ENCODE measurements at places on chromosomes 4 and X.
A peak's percentile ranks its signal among the peaks of the same experiment; 100 is the strongest.

- no peak for DNase-seq
Observed at GRCh38 chr4:164229255-164229654, 524.7 kb upstream of the SMIM31 start.

DNA sequence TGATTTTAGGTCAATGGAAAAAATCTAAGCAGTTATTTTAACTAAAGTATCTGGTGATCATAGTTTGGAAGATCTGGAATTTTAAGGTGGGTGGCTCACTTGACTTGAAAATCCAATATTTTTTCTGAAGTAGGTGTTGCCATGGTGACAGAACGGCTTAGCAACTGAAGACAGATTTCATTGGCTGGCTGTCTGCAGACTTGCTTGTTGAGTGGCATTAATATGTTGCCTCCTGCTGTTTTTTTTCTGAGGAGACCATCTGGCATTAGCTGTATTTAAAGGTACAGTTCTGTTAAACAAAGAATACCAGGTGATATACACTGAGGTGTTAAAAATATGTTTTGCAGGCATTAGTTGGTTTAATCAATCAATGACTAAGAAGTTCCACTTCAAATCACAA lies 19.8 kb downstream of the CPE start:
- no peak for DNase-seq

GRCh38 chr4:147388018-147388417 lies 92.9 kb upstream of the EDNRA start:
- DNase-seq: no peak

DNA sequence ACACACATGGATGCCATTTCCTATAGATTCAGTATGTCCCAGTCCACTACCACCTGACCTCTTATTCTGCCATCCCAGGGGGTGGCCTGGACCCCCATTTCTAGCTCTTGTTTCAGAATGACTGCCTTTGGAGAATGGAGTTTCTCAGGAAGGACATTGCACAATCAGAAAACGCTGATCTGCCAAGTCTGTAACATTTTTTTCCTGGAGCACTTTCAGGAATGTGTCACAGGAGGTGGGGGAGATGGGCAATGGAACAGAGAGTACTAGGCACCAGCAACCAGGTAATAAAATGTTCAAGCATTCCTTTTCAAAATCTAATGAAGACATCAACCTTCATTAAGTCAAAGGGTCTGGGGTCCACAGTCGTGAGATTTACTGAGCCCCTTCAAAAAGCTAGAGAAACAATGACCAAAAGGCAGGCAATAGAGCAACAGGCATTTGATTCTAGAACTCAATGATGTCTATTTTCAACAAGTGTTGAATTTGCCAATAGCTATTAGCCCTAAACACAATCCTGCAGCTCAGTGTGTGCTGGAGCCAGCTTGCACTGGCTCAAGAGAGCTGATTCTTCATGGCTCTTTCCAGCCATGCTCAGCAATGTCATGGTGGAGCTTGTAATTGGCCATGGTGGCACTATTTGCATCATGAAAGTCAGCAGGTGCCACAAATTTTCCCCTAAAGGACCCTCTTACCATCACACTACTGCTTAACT lies 87.1 kb downstream of the KDR start:
- no peak for DNase-seq

DNA sequence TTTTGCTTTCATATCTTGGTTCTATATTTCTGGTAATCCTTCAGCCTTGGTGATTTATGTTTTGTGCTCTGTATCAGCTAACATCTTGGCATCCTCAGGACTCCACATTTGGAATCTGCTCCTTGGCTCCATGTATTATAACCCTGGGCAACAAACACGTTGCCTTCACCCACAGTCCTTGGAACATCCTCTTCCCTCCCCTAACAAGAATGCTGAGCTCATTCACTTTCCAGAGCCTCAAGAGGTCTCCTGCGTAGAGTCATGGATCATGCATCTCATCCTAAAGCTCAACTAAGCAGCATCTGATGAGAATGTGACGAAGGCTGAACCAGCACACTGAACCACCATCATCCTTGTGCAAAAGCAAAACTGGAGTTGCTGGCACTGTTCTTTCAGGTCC lies 60.5 kb upstream of the C1GALT1C1 start:
- DNase-seq: no peak

DNA sequence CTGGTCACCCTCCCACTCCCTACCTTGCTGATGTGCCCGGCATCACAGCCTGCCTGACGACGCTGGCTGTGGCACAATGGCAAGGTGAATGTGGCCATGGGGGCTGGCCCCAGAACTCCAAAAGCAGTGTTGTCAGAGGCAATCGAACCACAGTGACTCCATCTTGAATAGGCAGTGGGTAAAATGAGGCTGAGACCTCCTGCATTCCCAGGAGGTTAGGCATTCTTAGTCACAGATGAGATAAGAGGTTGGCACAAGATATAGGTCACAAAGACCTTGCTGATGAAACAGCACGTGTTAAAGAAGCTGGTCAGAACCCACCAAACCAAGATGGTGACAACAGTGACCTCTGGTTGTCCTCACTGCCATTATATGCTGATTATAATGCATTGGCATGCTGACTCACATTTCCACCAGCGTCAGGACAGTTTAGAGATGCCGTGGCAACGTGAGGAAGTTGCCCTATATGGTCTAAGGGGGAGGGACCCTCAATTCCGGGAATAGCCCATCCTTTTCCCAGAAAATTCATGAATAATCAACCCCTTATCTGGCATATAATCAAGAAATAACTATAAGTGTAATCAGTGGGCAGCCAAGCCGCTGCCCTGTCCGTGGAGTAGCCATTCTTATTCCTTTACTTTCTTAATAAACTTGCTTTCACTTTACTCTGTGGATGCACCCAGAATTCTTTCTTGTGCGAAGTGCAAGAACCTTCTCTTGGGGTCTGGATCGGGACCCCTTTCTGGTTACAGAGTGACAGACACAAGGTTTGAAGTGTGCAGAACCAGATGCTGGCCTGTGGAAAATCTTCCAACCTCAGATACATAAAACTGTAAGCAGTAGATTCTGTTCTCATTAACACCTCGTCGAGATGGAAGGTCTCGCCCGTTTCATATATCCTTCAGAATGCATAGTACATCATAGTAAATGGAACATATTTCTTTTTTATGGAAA lies 26.8 kb upstream of the CLDN24 start:
- peak; percentile 93 for DNase-seq

GRCh38 chr4:133866328-133866699 lies 335.3 kb downstream of the PABPC4L start:
- DNase-seq: no peak

- DNase-seq: no peak
Observed at GRCh38 chr4:141860974-141861373, 224.6 kb downstream of the IL15 start.

- no peak for DNase-seq
Observed at GRCh38 chrX:39564751-39565150, 533.0 kb downstream of the BCOR start.

DNA sequence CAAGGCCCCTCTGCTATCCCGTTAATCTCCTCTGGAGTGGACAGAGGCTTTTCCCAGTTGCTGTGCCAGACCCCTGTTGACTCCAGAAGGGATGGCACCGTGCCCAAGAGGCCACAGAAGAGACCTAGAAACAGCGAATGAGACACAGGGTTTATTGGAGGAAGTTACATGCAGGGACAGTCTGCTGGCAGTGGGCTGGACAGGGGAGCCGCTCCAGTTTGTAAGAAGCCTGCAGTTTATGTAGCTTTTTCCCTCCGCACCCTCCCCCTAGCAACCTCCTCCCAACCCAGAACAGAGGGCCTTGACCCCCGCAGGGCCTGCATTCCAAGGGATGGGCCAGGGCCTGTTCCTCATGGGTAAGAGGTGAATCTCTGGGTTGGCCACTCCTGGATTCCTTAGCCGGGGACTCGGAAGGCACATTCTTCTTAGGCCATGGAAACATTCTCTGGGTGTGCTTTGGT lies 216.8 kb upstream of the PSAPL1 start:
- peak; percentile 17 for DNase-seq

DNA sequence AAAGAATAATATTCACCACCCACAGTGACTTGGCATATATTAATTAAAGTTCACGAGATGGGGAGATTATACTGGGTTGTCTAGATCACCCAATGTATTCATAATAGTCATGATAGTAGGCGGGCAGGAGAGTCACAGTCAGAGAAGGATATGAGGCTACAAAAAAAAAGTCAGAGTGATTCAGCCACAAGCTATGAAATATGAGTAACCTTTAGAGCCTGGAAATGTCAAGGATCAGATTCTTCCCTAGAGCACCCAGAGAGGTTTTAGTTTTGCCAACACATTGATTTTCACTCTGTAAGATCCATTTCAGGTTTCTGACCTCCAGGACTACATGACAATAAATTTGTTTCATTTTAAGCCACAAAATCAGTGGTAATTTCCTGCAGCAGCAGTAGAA lies 501.9 kb downstream of the GABRG1 start:
- no peak for DNase-seq

DNA sequence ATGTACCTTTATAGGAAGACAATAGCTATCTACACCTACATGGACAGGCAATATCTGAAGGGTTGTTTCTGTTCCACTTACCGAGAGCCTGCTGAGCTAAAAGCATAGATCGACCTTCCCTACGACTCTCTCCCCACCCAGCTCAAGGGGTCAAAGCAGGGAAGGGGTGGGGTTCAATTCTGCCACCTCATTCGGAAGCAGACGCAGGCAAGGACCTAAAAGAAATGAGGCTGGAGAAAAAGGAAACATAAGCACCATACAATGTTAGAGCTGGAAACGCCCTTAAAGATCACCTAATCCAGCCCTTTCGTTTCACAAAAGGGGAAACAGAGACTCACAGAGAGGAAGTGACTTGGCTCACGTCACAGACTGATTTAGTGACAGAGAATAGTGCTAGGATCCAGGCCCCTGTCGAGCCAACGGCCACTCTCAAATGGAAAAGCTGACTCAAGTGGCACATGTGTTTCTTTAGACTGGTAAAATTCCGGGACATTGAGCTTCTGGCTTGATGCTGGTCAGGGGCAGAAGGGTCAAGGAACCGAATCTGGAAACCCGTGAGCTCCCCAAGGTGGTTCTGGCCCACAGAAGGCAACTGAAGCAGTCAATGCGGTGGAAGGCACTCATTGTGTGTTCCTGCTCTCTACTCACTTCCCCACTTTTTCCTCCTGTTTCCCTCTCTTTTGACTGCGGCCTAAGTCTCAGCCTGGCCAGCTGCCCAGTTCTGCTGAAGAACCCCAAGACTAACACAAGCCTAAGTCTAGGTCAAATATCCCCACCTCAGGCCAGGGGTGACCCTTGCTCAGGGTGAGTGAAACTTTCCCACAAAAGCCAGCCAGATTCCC lies 7.5 kb downstream of the SEPTIN6 start:
- peak; percentile 89 for DNase-seq

Measured in MV-4-11 (cell line).